Small intestine (tissue), 16 donors: ENCODE measurements at places on chromosomes 6 and 20.

- no peak for DNase-seq
Measured at GRCh38 chr20:9200620-9201019, 131.7 kb downstream of the PLCB4 start.

DNA sequence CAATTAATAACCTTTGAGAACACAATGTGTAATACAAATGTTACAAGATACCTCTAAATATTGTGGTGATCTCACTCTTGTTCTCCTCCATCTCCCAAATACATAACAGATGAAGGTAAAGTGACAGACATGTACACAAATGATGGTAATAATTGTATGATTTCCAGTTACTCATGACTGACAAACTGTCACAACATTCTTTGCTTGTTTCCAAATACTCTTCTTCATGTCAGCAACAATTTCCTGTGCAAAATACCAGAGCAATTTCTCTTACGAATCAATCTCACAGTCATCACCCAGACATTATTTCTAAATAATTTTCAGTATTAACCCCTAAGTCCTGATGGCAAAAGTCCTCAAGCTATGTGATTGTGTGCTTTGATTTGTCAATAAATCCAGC is 92.9 kb downstream of the RPS12 start:
- DNase-seq = no peak

- DNase-seq = no peak
Measured at GRCh38 chr6:158324136-158324535, 11.9 kb downstream of the TULP4 start.

DNA sequence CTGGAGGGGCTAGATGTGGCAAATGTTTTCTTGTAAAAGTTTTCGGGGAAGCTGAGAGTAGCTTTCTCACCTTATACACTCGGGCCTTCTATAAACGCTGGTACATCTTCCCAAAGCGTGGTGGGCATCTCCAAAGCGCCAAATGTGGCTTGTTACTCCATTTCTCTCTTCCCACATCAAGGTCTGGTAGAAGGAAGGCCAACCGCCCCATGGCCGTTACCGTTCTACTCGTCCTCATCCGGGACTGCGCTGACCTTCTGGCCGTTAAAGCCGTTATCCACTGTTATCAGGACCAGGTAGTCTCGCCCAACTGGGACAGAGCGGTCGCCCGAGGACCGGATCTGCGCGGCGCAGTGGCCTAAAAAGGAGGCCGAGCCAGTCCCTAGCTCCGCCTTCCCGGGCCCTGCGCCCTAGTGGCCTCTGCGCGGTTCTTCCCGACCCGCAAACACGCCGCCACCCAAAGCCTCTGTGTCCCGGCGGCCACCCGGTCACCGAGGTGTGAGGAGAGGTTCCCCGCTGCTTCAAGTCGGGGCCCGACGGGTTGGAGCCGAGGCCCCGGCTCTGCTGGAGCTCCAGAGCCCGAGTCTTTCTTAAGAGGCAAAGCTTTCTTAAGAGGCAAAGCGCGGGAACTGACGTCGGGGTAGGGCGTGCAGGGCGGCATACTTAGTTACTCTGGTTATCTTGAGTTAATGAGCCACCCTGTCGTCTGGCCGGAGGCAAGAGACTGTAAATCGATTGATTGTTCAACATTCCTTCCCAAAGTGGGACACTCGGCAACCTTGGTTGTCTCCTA is 90.5 kb downstream of the GPX5 start:
- peak; percentile 15 for DNase-seq
